ENCODE measurements at places on chromosomes 2 and 18.
A peak's percentile ranks its signal among the peaks of the same experiment; 100 is the strongest.

- DNase-seq = no peak
Observed at GRCh38 chr2:77104554-77104953, 417.6 kb downstream of the LRRTM4 start.

DNA sequence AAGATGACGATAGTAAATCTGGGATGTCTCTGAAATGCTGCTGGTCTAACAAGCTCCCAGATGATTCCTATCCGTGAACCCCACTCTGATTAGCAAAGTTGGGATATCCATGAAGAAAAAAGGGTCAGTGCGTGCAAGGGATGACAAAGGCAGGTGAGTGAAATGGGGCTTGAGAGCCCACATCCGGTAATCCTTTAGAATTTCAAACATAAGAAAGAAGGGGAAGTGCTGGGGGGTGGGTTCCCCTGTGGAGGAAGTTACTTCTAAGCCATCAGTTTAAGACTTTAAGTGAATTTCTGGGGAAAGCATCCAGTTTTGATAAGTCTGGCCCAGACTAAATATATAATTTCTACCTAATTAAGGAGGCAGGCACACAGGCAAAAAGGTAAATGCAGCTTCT is 209.5 kb downstream of the DPP10 start:
- DNase-seq = no peak

GRCh38 chr18:49863769-49864621 is 50.7 kb upstream of the ACAA2 start:
- DNase-seq = no peak

DNA sequence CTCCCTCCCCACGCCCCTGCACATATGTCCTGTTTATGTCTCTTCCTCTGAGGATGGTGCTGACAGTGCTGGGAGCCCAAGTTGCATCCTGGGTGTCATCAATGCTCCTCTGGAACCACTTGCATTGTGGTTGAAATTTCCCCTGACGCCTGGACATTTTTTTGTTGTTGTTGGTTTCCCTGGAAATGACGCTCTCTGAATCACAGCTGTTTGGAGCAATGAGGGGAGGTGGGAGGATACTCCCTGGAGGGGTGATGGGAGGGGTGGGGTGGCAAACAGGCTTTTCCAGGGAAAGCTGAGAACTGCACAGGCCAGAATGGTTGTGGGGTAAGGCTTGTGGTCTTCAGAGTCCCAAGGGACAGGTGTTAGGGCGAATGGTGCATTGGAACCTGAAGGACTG is 29.6 kb downstream of the CELF4 start:
- DNase-seq = no peak

DNA sequence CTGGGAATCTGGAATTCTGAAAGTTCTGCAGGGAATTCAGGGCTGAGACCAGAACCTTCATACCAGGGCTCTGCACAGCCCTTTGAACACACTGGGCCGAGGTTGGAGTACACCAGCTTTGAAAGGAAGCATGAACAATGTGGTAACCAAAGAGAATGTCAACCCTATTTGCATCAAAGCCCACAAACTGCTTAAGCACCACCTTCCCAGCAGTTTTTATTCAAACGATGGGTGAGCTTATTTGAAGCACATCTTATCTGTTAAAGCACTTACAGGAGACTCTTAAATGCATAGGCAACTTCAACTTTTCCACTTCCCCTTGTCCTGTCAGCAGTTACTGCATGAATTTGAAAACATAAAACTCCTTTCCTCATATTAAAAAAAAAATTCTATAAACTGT is 96.6 kb downstream of the TXNL1 start:
- DNase-seq = no peak

- no peak for DNase-seq
Observed at GRCh38 chr2:160942476-160943142, 217.6 kb upstream of the TANK start.

GRCh38 chr2:197307933-197308521 is 2.6 kb downstream of the ANKRD44 start:
- DNase-seq = no peak

GRCh38 chr2:85468096-85468703 is 49.7 kb downstream of the SH2D6 start:
- no peak for DNase-seq

GRCh38 chr2:8049176-8049575 is 632.7 kb upstream of the ID2 start:
- DNase-seq = no peak

DNA sequence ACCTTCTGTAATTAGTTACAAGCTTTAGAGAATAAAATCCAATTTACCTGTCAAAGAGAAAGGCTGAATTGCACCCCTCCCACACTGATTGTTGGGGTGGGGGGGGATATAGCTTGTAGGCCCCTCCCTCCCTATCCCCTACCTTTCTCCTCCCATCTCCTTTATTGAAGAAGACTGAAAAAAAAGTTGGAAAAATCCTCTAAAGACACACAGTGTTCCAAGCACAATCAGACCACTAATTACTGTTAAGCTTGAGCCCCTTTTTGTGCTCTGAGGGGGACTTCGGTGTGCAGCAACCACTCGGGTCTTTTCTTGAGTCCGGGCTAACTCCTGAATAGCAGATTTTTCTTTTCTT is 43.0 kb upstream of the FZD5 start:
- no peak for DNase-seq

DNA sequence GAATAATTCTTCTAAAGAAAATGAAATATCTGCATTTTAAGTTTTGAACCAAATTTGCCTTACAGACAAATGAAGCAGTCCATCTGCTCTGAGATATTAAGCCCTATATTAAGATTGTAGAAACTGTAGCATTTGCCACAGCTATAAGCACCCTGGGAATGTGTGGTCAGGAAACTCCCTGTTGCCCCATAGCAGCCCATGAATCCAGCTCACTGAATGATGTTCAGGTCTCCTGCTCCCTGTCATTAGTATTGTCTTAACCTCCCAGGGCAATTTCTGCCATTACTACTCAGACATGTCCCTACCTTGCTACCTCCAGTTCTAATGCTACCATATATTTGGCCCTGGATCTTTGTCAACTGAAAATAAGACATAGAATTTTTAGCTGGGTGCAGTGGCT is 41.1 kb downstream of the CDK15 start:
- no peak for DNase-seq

DNA sequence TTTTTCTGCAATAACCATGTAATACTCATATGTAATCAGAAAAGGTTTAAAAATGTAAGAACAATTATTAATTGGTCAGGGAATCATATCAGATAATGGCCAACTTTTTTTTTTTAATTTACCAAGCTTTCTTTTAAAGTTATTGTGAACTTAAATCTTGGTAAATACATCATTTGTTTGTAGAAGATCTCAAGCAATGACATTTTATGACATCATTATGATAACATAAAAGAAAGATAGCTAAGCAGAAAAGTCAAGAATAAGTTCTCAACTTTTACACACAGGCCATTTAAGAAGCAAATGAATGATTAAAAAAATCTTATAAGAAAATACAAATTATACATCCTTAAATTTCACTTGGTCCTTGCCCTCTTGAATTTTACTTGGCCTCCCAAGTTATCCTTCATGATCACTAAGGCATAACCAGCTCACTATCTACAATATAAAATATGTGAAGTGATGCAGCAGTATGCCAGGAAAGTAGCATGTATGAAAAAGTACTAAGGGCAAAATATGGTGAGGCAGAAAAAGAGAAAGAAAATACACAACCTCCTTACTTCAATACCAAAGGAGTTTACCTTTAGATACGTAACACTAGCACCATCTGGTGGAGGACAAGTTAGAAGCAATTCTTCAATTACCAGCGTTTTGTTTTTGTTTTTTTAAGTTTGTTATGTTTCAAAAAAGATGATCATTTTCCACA is 116.6 kb downstream of the SRBD1 start:
- no peak for DNase-seq

DNA sequence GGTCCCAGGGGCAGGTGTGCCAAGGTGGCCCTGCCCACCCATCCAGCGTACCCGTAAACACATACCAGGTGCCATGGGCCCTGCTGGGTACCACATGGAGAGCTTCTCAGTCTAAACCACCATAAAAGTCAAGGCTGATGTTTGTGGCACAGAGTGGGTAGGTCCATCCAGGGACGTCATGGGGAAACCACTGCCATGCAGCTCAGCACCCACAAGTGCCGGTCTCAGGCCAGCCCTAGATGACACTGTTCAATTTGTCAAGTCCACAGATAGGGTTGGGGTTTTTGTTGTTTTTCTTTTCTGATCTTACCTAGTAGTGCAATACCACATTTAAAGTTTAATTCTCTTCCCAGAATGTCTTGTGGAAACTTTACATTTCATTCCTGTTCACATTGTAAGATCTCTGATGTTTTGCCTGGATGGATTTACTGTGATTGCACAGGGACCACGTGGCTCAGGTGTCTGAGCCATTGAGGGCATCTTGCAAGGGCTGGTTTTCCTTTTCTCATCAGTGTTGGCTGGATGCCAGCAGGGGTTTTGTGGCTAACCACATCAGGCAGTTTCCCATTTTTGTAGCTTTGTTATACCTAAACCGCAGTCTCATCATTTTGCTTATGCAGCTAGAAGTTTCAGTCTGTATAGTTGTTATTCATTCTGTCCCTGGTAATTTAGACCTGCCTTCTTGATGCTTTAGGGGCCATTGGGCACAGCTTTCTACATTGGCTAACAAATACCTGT is 64.7 kb downstream of the STK25 start:
- DNase-seq = peak; percentile 80

GRCh38 chr2:46837112-46837454 is 78.5 kb downstream of the MCFD2 start:
- DNase-seq = no peak

GRCh38 chr2:19611491-19612332 is 253.3 kb upstream of the OSR1 start:
- DNase-seq = no peak

DNA sequence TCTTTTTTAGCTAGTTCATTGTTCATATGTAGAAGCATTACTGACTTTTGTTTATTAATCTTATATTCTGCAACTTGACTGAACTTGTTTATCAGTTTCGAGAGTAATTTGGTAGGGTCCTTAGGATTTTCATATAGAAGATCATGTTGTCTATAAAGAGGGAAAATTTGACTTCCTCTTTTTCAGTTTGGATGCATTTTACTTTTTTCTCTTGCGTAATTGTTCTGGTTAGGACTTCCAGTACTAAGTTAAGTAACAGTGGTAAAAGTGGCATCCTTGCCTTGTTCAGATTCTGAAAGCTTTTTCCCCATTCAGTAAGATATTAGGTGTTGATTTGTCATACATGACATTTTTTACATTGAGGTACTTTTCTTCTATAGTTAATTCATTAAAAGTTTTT is 726.0 kb downstream of the KCNJ3 start:
- DNase-seq = no peak

GRCh38 chr18:79639072-79639829 is 40.4 kb upstream of the CTDP1 start:
- no peak for DNase-seq

GRCh38 chr2:96832754-96833507 is 10.9 kb downstream of the ANKRD23 start:
- DNase-seq = no peak

DNA sequence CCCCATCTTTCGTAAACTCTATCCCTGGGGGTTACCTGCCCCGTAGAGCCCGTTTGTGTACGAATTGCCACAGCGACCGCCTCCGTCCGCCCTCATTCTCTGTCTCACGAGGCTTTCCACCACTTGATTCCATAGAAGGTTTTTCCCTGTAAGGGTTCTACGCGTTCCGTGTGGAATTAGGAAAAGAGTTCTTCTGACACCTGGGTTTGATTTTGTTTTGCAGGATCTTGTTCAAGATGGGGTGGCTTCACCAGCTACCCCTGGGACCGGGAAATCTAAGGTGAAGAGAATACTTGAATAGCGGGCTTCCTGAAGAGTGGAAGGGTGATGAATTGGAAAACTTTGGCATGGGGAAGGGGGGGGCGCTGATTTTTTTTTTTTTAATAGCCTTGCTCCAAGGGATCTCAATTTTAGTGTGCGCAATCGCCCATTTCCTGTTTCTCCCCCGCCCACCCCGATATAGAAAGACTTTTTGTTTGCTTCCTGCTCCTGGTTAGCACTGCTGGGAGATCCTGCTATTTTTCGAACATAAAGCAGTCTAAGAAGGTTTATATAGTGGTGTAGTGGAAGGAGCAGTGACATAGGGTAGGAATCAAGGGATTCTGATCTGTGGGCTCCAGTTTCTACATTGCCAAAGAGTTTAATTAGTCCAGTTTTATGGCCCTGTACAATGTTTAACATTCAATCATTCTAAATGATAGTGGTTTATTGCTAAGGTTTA is 564 bp downstream of the GCC2 start:
- DNase-seq = no peak

DNA sequence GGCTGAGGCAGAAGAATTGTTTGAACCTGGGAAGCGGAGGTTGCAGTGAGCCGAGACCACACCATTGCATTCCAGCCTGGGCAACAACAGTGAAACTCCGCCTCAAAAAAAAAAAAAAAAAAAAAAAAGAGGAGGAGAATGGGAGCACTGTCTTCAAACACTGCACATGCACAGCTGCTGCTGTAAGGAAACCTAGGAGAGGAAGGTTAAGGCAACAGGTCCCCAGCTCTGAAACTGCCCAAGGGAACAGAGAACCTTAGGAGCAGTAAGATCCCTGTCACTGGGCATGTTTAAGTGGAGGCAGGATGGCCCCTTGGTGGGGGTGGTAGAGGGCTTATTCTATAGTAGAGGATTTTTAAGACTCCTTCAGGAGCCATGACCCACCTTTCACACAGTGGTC is 111.2 kb downstream of the CLIP4 start:
- DNase-seq = no peak

- DNase-seq = no peak
Observed at GRCh38 chr2:166862468-166863132, 25.7 kb upstream of the XIRP2 start.

DNA sequence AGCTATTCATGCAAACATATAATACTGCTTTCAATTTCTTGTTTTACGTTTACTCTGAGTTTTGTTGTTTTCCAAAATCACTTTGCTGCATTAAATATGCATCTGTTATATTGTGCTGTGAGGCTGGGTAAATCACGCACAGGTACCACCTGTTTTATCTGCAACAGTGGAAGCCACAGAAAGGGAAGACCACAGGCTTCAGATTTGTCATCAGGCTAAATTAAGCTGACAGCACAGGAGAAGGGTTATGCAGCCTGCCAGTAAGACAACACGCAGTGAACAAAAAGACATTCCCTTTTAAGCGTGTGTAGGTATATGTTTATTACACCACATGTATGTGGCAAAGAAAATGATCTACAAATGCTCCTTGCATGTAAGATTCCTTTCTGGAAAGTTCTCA is 38.2 kb downstream of the ZNF516 start:
- DNase-seq = no peak

- no peak for DNase-seq
Observed at GRCh38 chr2:44983836-44984604, 25.2 kb downstream of the SIX2 start.

GRCh38 chr2:18132697-18133096 is 254.2 kb downstream of the KCNS3 start:
- DNase-seq = no peak

DNA sequence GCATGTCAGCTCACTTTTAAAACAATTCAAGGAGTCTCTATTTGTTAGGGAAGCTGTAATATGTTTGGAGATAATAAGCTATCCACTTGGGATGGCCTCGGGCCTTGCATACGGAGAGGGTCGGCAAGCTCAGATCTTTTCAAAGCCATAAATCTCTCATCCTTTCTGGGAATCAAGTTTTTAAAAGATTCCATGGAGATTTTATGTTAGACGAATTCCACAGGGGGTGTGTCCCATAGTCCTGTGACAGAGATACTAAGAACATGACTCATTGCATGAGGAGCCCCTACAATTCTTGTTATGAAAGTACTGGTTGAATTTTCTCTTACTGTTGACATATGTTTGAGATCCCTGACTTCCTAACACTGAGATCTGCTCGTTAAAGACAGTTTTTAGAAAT is 108.7 kb downstream of the FEZ2 start:
- no peak for DNase-seq
